ENCODE measurements at places on chromosomes 6 and 20.

DNA sequence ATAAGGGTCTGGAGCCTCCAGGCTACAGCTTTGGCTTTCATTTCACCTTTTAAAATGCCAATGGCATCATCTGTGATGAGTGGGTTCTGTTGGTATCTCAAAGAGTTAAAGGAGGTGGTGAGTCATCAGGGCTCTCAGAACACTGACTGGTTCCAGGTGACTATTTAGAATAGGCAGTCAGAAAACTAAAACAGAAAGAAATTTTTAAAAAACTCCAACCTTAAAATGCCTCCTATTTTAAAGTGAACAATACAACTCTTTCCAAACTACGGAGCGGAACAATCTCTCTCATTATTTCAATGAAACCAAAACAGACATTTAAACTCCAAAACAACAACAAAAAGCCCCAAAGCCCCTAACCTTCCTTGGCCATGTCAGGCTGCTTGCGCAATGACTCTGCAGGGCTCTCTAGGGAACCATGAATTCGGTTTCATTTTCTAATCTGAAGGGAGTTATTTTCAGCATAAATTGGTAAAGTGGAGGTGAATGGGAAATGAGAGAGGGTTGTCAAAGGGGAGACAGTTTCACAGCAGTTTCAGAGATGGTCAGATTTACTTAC is 194.9 kb downstream of the KIF6 start:
- peaks cover 2% of the 10 kb centered on the region for H3K27me3 ChIP-seq
- H3K4me1 ChIP-seq: no peaks in the 10 kb centered on the region
- H3K4me3 ChIP-seq: no peak overlapping the region

GRCh38 chr20:47293631-47294030 is 62.9 kb downstream of the ZMYND8 start:
- DNase-seq: no peak
- H3K4me1 ChIP-seq: no peaks in the 10 kb centered on the region
- H3K27ac ChIP-seq: peak overlapping the region; percentile 79
- H3K4me3 ChIP-seq: no peak overlapping the region
- H3K27me3 ChIP-seq: no peaks in the 10 kb centered on the region
- peaks cover 77% of the 10 kb centered on the region for H3K36me3 ChIP-seq

DNA sequence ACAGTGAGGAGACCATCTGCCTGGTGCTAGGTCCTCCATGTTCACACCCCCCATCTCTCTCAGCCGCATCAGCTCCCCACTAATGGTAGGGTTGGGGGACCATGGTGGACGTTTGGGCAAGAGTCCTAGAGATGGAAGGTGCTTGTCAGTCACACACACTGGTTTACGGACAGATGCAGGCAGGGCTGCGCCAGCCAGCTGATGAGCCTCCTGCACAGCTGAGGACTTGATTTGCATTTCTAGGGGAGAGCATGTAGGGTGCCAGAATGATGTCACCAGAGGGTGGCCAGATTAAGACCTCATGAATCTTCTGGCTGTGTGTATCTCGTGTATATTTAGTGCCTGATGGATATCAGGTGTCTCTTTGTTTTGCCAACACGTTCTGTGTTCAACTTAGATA is 28.6 kb downstream of the CST8 start:
- H3K27ac ChIP-seq: peak overlapping the region; percentile 86
- peaks cover 35% of the 10 kb centered on the region for H3K4me1 ChIP-seq
- peaks cover 7% of the 10 kb centered on the region for H3K27me3 ChIP-seq
- H3K4me3 ChIP-seq: no peak overlapping the region
- H3K36me3 ChIP-seq: no peaks in the 10 kb centered on the region
- DNase-seq: no peak

DNA sequence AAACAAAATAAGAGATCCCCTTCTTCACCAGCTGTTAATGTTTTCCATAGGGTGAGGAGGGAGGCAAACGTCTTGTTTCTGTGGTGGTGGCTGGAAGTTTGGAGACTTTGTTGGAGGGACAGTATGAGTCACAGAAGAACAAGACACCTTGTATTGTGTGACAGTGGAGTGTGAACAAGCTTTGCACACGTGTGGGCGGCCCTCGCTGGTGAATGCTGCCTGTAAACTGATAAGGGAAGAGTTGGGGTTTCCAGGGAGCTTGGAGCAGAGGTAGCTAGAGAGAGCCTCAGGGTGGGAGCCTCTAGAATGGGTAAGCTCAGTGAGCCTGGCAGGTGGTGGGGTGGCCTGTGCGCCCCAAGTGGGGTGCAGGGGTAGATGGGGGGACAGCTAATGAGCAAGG is 78.3 kb downstream of the ZDHHC14 start:
- H3K27ac ChIP-seq: no peak overlapping the region
- H3K4me3 ChIP-seq: no peak overlapping the region
- no peak for DNase-seq
- peaks cover 59% of the 10 kb centered on the region for H3K4me1 ChIP-seq
- no peaks in the 10 kb centered on the region for H3K36me3 ChIP-seq

DNA sequence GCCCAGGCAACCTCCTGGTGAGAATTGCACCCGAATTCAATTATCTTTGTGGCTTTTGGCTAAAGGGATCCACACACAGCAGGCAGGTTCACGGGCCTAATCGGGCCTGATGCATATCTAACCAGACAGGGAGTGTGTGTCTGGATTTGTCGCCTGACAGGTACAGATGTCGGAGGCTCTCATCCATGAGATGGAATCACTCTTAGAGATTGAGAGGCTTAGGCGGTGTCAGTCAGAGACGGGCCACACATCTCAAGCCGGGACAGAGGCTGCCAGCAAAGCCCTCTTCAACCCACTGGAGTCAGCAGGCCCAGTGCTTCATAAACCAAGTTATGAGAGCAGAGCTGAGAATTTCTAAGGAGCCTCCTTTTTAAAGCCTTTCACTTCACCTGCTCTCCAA is 247.0 kb downstream of the LRFN2 start:
- no peak for DNase-seq
- H3K27me3 ChIP-seq: peaks cover 36% of the 10 kb centered on the region
- peaks cover 62% of the 10 kb centered on the region for H3K4me1 ChIP-seq
- no peak overlapping the region for H3K27ac ChIP-seq
- H3K4me3 ChIP-seq: no peak overlapping the region
- no peaks in the 10 kb centered on the region for H3K36me3 ChIP-seq

DNA sequence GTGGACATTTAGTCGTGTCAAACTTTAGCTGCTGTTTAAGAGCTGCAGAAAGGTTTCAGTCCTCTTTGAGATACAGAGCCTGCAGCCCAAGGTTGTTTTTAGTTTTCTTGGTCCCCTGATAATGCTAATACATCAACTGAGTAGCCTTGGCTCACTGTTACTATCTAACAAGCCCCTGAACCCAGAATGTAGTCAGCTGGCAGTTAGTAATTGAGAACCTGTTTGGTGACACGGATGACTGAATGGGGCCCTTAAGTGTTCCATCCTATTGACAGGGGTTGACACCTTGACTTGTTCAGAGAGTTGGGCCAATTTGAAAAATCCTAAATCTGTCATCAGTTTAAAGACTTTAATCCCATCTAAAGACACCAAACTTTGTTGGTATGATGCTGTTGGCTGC is 2.8 kb downstream of the RTN4IP1 start:
- peaks cover 48% of the 10 kb centered on the region for H3K4me1 ChIP-seq
- H3K36me3 ChIP-seq: peaks cover 29% of the 10 kb centered on the region
- peak overlapping the region; percentile 57 for H3K27ac ChIP-seq
- DNase-seq: no peak
- H3K4me3 ChIP-seq: peak overlapping the region; percentile 25
- no peaks in the 10 kb centered on the region for H3K27me3 ChIP-seq

GRCh38 chr6:148855744-148856143 is 108.9 kb downstream of the UST start:
- peaks cover 33% of the 10 kb centered on the region for H3K36me3 ChIP-seq
- H3K27me3 ChIP-seq: no peaks in the 10 kb centered on the region
- H3K4me1 ChIP-seq: peaks cover 29% of the 10 kb centered on the region
- no peak overlapping the region for H3K27ac ChIP-seq
- no peak overlapping the region for H3K4me3 ChIP-seq

All from nephron progenitor cell (in vitro differentiated cells).